ENCODE measurements at places on chromosomes 16 and 17. TPM values are rescaled to one million over a fixed set of nuclear protein-coding genes. Genes with fewer than 3 reads are reported as not detected.

FMNL1 gene
- polyA plus RNA-seq: 2.4 TPM

CCL23 gene
- polyA plus RNA-seq: not detected

TLCD3B gene
- 0.71 TPM for polyA plus RNA-seq

GPR139 gene
- not detected for polyA plus RNA-seq

IRX6 gene
- not detected for polyA plus RNA-seq

PIK3R6 gene
- polyA plus RNA-seq: not detected

OTOP3 gene
- polyA plus RNA-seq: not detected

MYCBPAP gene
- polyA plus RNA-seq: not detected

DPEP3 gene
- polyA plus RNA-seq: not detected

RNF112 gene
- 12.7 TPM for polyA plus RNA-seq

ZNF688 gene
- 1.0 TPM for polyA plus RNA-seq

FA2H gene
- polyA plus RNA-seq: not detected

ZFPM1 gene
- not detected for polyA plus RNA-seq

UTS2R gene
- not detected for polyA plus RNA-seq

RPH3AL gene
- polyA plus RNA-seq: 0.48 TPM

CDC42EP4 gene
- polyA plus RNA-seq: 15.5 TPM

KRTAP17-1 gene
- polyA plus RNA-seq: not detected

CD68 gene
- polyA plus RNA-seq: 0.63 TPM

CCL4 gene
- polyA plus RNA-seq: not detected

SERPINF2 gene
- polyA plus RNA-seq: not detected

NPIPB13 gene
- 0.17 TPM for polyA plus RNA-seq
